ENCODE measurements at places on chromosomes 5 and 9. TPM values are rescaled to one million over a fixed set of nuclear protein-coding genes. Genes with fewer than 3 reads are reported as not detected.

The MARCOL gene
- total RNA-seq, result not detected

The MRPS27 gene
- 154 TPM for total RNA-seq

The MED10 gene
- total RNA-seq, result 16.6 TPM

The KIF4B gene
- total RNA-seq, result not detected

The ACOT12 gene
- not detected for total RNA-seq

The C9orf50 gene
- not detected for total RNA-seq

The SPOCK1 gene
- total RNA-seq, result 6.9 TPM

GRCh38 chr9:34627716-34628655 lies 880 bp downstream of the ARID3C start:
- no peak for DNase-seq

GRCh38 chr9:115847216-115847615 lies 306.4 kb upstream of the PAPPA start:
- no peak for DNase-seq

GRCh38 chr9:99590410-99590809 lies 231.3 kb upstream of the NR4A3 start:
- no peak for DNase-seq

DNA sequence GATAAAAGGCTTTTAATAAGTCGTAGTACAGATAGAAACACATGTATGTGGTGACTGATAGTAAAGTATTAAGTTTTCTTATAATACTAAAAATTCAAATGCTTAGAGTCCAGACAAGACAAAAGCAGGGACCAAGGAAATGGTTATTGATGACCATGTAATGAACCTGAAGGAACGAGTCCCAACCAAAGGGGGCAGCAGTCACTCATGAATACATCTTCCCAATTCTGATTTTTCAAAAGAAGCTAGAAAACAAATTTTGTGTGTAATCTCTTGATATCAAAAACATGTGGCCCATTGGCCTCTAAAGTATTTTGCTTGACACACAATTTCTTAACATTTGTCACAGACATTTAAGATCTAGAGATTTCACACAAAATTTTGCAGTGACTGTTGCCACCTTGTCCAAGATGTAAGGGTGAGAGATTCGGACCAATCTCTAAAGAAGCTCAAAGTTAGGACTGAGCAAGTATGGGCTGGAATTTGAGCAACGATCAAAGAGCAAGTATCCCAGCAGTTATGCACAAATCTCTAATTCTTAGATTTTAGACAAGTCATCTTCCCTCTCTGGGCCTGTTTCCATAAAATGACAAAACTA lies 66.8 kb downstream of the ARL15 start:
- peak; percentile 58 for DNase-seq

GRCh38 chr5:127409246-127409917 lies 108.1 kb upstream of the PRRC1 start:
- no peak for DNase-seq
